ENCODE measurements at places on chromosomes 16 and 17.

GRCh38 chr17:27490391-27490790 lies 34.1 kb downstream of the KSR1 start:
- DNase-seq = no peak

DNA sequence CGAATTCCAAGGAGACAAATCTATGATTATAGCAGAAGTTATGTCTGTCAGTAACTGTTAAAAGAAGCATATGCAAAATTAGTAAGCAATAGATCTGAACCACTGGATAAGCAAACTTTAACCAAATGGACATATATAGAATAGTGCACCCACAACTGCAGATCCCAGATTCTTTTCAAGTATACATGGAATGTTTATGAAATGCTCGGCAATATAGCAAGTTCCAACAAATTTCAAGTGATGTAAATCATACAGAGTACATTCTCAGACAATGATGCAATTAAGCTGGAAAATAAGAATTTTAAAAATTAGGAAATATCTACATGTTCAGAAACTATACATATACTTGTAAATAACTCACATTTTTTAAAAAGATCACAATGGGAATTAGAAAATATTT lies 8.4 kb upstream of the HELZ start:
- DNase-seq = no peak

GRCh38 chr17:45391291-45391690 lies 41.4 kb downstream of the ARHGAP27 start:
- no peak for DNase-seq

GRCh38 chr16:67780847-67781564 lies 25.4 kb downstream of the RANBP10 start:
- DNase-seq = no peak

DNA sequence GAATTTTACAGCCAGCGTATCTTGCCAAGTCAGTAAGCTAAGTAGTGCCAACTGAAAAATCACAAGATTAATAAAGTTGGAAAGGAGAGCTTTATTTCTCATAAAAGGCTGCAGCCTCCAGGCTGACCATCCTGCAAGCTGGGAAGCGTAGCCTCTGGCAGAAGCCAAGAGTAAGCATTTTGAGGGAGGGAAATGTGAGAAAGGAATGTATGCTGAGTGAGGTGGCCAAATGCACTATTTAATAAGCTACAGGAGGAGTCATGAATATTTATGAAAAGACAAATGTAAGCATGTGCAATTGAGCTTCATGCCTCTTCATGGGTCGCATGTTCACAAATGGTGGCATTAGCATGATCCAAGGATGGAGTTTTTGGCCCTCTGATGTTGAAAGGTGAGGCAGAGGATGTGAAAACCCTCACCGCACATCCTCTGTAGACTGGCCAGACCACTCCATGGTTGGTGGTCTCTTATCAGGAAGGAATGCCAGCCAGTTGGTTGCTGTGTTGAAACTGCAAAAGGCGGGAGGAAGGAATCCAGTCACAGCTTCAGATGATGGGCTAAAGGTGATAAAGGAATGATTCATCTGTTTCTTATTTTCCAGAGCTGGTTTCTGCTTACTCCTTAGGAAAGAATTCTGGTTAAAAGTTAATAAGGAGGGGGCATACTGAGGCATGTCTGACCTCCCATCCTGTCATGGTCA lies 9.2 kb downstream of the KRT33B start:
- no peak for DNase-seq

- DNase-seq = no peak
These were observed 5.0 kb downstream of the CYBC1 start for GRCh38 chr17:82445542-82445941.

DNA sequence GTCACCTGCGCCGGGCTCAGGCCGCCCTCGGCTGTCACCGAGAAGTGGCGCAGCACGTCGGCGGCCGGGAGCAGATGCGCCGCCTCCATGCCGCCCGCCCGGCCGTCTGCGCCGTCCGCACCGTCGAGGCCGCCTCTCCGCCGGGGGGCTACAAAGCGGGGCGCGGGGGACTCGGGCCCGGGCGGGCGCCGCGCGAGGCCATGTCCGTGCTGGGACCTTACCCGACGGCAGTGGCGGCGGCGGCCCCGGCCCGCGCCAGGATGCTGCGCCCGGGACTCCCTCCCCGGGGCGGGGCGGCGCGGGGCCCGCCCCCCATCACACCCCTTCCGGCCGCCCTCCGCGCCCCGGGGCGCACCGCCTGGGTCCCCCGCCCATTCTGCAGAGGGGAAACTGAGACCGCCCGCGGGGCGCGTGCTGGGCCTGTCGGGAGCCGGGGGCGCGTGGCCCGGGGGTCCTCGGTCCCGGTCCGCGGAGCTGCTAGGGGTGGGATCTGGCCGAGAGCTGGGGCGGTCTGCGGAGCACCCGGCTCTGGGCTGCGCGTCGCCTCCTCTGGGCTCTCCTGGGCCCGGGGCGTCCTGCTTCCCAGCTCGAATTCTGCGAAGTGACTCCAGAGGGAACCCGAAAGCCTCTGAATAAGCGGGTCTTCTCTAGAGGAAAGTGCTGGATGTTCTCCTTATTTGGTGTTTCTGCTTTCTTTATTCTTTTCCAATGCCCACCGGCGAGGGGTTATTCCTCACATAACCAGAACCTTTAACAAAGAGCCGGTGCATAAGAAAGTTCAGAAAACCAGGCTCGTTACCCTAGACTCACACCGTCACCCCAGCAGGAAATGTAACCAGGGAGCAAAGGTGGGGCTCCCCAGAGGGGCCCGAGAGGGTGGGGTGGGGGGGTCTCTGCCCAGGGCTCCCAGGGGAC lies at the start of gene ATP2A3:
Gene ATP2A3 (minus strand): TSS at position 235 of the 915 bp plus-strand sequence. CDS start 146 bp downstream, at position 89.
- DNase-seq = peak; percentile 35

DNA sequence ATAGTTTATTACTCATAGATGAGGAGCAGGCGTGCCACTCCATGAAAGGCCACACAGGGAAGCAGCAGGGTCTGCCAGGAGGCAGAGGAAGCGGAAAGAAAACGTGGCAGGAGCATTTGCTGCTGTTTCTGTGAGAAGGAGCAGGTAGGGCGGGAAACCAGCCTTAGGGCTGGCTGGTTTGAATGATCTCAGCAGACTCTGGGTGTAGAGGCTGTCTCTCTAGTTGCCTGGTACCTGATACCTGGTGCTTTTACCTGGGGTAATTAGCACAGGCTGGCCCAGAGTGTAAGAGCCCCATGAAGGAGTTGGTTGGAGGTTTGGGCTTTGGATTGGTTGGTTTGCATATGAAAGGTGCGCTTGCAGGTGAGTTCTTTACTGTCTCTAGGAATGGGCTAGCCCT lies 205.0 kb upstream of the CACNG3 start:
- no peak for DNase-seq

DNA sequence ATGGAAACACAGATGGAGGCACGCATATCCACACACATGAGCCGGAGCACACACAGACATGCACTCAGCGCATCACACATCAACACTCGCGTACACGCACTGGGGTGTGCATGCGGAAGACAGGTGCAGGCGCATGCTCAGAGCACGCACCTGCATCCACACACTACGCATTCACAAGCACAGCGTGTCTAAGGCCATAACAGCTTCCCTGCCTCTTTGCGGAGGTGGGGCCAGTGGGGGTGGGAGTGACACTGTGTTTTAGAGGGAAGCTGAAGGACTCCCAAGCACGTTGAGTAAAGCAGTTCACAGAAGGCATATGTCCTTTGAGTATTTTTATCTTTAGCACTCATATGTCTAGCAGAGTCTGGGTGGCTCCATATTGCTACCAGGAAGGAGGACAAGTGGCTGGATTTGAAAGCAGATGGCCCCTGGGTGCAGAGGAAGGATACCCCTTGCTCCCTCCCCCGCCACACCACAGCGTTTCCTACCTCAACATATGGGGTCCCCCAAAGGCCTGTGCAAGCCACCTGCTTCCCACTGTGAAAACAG lies 68.6 kb upstream of the TOB1 start:
- DNase-seq = no peak

- no peak for DNase-seq
These were observed 2.7 kb upstream of the RNF112 start for GRCh38 chr17:19408346-19408710.

DNA sequence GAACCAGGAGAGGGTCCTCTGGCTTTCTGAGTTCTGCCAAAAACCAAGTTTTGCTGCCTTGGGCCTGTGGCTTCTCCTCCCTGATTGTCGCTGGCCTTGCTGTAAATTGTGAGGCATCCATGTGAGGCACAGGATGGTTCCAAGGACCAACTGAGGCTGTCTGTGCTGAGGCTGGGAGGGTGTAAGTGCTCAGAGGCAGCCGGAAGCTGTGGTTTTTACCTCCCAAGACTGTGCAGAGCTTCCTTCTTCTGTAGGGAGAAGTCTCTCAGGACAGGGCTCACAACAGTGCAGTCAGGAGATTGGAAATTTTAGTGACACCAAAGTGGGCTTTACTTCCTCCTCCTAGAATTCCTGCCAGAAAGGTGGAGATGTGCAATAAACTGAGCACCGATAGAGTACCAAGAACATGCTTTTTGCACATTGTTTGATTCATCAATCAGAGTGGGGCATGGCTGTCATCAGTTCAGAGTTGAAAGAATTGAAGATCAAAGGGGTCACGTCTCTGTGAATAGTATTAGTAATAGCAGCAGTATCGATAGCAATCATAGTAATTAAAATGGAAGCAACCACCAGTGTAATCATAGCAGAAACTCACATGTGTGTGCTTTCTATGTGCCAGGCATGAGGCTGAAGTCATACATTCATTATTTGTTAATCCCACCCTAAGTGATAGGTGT lies 467.1 kb downstream of the WWOX start:
- DNase-seq = no peak

DNA sequence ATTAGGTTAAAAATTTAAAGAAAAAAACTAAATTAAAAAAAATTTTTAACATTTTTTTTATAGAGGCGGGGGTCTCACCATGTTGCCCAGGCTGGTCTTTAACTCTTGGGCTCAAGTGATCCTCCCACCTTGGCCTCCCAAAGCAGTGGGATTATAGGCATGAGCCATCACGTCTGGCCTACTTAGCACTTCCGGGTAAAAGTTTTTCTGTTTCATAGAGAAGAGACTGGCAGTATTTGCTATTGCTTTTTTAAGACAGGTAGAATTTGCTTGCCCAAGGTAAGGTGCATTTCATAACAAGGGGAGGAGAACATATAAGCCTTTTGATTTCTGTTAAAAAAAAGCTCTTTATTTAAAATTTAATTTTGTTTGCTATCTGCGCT lies 12.0 kb upstream of the HAPSTR1 start:
- DNase-seq = no peak

DNA sequence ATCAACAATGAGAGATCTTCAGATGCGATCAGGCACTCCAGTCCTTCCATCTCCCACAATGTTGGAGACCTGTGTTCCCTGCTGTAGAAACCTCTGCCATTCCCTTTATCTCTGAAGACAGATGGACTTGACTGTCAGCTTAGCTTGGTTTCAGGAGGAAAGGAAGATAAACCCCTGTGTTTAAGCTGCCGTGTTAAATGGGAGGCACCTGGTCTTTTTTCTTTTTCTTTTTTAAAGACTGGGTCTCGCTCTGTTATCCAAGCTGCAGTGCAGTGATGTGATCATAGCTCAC lies 63.1 kb downstream of the USP22 start:
- no peak for DNase-seq

- no peak for DNase-seq
These were observed 668.8 kb downstream of the WWOX start for GRCh38 chr16:78768226-78768625.

DNA sequence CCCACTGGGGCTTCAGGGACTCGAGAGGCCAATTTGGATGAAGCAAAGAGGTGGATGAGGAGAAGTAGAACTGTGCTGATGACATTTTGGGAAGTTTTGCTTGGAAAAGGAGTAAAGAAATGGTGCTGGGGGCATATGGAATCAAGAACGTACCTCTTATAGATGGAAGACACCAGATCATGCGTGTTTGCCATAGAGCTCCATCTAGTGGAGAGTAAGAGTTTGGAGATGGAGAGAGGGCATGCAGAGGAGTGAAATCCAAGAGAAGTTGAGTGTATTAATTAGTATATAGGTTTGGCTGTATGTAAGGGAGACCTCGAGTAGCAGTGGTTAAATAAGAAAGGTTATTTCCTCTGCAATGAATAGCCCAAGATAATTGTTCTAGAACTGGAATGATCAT lies 56.0 kb downstream of the SHISA6 start:
- no peak for DNase-seq

DNA sequence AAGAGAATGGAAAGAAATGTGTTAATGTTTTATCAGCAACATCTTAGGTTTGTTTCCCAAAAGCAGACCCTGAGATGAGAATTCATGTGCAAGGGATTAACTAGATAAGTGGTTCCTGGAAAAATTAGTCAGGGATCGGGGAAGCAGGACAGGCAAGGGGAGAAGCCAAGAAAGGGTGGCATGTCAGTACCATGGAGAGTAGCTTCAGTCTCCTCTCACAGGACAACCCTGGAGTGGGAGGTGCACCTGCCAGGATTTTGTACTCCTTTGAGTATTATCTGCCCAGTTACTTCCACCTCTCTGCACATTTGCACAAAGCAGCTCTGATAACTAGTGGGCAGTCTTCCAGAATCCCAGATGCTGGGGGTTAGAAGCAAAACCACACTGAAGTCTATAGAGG lies 117.0 kb downstream of the RGS9 start:
- no peak for DNase-seq

GRCh38 chr17:51004249-51004648 lies 116.4 kb downstream of the SPAG9 start:
- DNase-seq = no peak

DNA sequence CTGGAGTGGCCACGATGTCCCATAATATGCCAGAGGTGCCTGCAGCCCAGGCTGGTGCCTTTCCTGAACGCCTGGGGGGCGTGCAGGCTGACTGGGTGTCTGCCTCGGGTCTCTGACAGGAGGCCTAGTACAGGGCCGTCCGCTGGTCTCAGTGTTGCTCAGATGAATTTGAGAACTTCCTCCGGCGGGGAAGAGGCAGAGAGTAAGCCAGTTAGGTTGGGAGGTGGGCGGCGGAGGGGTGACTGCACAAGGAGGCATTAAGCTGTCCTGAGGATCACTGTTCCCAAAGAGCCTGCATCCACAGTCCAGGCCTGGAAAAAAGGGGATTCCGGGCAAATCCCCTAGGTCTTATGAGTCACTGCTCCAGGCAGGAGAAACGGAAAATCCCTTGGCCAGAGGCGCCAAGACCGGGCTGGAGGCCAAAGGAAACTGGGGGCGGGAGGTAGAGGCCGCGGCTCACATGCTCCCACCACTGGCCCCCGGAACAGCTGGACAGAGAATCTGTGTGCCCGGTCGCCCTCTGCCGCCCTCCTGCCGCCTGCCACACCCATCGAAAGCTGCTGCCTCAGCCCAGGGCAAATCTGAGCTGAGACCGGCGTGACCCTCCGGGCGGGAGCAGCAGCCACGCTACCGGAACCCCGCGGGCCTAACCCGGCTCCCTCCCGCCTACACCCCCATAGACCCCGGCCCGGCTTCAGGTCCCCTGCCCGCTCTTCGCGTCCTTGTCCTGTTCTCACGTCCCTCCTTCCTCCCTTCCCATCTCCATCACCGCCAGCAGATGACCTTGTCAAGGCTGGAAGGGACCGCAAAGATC lies 1.2 kb downstream of the TRIM47 start:
- DNase-seq = no peak

- no peak for DNase-seq
These were observed 38.4 kb downstream of the RANBP10 start for GRCh38 chr16:67767953-67768352.

Data from stimulated activated CD8-positive, alpha-beta memory T cell treated with anti-CD3 and anti-CD28 coated beads, Interleukin-12 subunit alpha, Interleukin-12 subunit beta, amount 100 ng/mL, for 1 hour (primary cell).